SHP77 treated with DMSO at 0.1 percent for 48 hours (cell line): ENCODE measurements at places on chromosomes 5 and 9.

- DNase-seq = no peak
These were observed 168.3 kb upstream of the IL12B start for GRCh38 chr5:159498630-159499029.

- DNase-seq = no peak
These were observed 40.4 kb upstream of the APC start for GRCh38 chr5:112697322-112697721.

DNA sequence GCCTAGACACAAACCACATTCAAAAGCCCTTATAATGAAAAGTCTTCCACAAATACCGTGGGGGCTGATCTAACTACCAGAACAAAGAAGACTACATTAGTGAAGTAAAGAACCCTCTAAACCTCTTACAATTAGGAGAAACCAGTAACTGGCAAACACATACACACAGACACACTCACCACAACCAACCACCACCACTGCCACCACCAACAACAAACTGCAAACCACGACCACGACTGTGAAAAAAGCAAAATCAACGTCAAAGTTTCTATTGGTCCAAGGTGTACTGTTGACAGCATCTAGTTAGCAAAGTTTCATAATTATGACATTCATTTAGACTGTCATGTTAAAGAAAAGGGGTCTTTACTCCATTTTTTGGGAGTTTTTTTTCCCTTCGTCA lies 2.7 kb downstream of the CDO1 start:
- no peak for DNase-seq

- DNase-seq = no peak
These were observed 244.4 kb upstream of the ADRA1B start for GRCh38 chr5:159671886-159672285.

- DNase-seq = no peak
These were observed 572.6 kb upstream of the CLINT1 start for GRCh38 chr5:158431369-158432029.

DNA sequence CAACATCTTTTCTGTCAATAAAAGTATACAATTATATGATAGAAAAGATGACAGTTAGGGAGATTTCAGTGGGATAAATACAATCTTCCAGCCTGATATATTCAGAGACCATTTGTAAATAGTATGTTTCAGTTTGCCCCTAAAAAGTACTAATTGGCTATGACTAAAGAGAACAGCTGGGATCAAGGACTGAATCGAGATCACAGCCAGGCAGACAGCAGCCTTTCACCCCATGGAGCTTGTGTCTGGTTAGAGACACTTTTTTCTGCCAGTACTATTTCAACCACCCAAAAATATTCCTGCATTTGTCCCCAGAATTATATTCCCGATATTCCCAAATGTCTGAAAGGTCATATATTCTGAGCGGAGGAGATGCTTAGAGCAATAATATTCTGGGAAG lies 577.3 kb upstream of the TLE4 start:
- DNase-seq = no peak

- no peak for DNase-seq
These were observed 221.5 kb upstream of the FAM174A start for GRCh38 chr5:100313657-100314056.

- no peak for DNase-seq
These were observed 65.0 kb upstream of the CTXN3 start for GRCh38 chr5:127583866-127584265.

GRCh38 chr5:132396589-132397031 lies 27.1 kb downstream of the SLC22A5 start:
- no peak for DNase-seq

- no peak for DNase-seq
These were observed 634.4 kb upstream of the C9orf72 start for GRCh38 chr9:28207657-28208056.

DNA sequence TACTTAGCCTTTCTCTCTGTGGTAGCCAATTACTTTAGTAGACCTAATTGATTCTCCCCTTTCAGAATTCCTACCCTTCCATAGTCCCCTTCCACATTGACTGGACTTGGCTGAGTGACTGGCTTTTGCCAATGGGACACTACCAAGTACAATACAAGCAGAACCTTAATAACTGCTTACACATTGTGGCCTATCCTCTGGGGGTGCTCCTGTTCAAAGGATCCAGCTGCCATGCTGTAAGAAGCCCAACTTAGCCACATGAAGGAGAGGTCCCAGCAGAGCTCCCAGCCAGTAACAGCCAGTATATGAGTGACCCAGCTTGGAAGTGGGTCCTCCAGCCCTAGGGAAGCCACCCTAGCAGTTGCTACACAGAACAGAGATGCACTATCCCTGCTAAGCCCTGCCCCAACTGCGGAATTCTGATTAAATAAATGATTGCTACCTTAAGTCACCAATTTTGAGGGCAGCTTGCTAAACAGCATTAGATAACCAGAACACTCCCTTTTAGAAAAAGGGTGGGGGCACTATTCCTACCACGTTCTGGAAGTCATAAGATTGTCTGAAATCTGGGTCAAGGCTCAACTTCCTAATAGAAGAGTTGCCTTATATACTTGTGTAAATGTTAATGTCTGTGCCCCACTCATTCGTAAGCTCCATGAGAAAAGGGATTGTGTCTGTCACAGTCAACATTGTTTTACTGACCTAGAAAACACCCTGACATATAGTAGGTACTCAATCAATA lies 11.1 kb upstream of the APTX start:
- no peak for DNase-seq

DNA sequence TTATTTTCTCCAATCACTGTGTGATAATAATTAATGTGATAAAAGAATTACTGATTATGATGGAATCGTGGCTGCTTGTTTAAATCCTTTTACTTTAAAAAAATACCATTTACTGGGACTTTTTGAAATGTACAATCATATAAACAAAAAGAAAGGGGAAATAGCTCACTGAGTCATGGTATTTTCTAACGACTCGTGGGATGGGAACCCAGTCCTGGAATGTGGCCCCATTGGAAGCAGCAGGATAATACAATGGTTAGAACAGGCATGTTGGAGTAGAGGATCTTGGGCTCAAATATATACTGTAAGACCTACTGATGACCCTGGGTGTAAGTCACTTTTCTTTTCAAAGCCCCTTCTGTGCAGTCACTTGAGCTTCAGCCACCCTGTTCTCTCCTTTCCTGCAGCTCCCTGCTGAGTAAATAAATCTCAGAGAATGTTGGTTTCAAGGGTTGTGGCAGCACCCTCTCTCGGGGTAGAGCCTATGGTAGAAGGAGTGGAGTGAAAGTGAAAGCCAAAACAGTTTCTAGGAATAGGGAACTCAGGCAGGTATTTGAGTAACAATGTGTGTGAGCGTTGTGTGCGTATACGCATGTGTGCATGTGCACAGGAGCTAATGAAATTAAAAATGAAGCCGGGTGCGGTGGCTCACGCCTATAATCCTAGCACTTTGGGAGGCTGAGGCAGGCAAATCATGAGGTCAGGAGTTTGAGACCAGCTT lies 40.8 kb upstream of the LARP1 start:
- no peak for DNase-seq

DNA sequence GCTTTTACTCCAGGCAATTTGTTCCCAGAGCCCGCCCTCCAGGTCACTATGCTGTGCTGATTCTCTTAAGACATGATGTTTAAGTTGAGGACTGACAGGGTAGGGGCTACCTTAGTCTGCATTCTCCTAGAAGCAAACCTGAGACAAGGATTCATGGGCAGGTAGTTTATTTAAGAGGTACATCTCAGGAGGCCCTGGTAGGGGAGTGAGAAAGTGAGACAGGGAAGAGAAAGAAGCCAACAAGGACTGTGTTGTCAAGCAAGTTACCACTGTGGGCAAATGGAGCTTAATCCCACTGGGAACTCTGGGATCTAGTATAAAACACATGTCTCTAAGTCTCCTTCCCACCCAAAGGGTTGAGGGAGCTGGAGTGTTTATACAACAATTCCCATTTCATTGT lies 43.6 kb upstream of the FSTL4 start:
- DNase-seq = no peak

- no peak for DNase-seq
These were observed at the start of gene CTNND2 for GRCh38 chr5:11904265-11904906. Gene CTNND2 (minus strand): TSS chr5:11904446. CDS start chr5:11903853, 593 bp downstream.

- peak; percentile 71 for DNase-seq
These were observed 992 bp downstream of the SETD9 start for GRCh38 chr5:56910210-56910965.

DNA sequence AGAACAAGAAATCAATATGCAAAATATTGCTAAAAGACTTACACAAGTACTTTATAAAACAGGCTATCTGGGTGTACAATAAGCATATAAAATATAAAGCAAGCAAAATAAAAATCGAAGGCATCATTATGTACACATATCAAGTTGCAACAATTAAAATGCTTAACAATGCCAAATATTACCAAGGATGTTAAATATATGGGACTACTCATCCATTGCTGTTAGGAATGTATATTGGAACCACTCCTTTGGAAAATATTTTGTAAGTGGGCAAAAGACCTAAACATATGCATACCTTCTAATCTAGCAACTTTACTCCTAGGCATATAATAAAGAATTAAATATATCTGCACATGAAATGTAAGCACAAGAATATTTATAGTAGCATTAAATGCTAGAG lies 632.6 kb upstream of the COX7C start:
- DNase-seq = no peak

- DNase-seq = no peak
These were observed 100.5 kb upstream of the SPATA31D4 start for GRCh38 chr9:81827616-81828296.

DNA sequence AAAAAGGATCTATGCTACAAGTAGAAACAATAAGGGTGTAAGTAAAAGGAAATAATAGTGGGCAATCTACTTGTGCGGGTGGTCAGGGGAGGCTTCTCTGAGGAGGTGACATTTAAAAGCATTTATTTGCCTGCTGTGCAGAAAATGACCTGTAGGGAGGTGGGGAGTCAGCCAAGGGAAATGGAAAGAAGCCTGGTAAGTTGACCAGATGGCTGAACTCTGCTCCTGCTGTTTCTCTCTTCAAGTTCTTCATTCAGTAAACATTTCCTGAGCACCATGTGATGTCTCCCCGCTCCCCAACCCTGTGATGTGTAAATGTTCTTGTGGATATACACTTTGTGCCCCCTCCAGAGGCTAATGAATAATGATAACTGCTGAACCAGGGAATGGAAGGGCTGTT lies 9.9 kb upstream of the SPIN1 start:
- no peak for DNase-seq

DNA sequence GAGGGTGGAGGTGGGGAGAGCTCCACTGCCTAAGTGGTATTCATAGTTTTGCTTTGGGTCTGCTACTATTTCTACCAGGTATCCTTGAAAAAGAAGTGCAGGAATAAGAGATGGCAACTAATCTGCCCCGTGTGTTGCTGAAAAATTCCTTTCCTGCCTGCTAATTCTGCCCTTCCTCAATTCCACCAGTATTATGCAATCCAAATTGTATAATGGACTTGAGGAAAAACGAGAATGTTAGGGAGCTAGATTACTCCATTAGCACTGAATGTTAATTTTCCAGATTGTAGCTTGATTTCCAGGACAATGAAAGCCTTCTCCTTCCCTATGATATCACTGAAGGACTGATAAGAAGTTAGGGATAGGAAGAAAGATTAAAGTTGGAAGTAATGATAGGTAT lies 16.9 kb downstream of the ADAM19 start:
- no peak for DNase-seq

DNA sequence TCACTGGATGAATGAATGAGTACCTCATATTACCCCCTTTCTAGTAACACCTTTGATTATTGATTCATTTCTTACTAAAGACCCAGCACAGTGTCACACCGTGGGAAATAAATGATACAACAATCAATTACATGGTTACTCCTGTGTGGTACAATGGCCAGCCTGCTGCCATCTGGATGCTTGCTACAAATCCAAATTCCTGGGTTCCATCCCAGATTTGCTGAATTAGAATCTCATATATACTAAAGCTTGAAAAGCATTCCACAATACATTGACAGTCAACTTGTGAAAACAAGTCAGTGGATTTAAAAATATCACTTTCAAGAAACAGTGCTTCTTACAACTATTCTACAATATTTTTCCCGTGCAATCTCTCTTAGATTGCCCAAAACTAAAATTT lies 989.3 kb downstream of the PTPRD start:
- DNase-seq = no peak
